Stimulated activated CD4-positive, alpha-beta T cell treated with anti-CD3 and anti-CD28 coated beads, TNF-alpha, amount 100 ng/mL, for 4 hours (primary cell): ENCODE measurements at places on chromosomes 1 and 21.

- no peak for DNase-seq
Measured at GRCh38 chr1:16921391-16922185, at the start of gene CROCC. TSS of gene CROCC (plus strand) at chr1:16921931. CDS start at chr1:16922019, 88 bp downstream.

GRCh38 chr1:87349036-87349435 lies 20.4 kb downstream of the LMO4 start:
- no peak for DNase-seq

GRCh38 chr21:32413697-32414578 lies 1.4 kb downstream of the EVA1C start:
- DNase-seq: no peak

DNA sequence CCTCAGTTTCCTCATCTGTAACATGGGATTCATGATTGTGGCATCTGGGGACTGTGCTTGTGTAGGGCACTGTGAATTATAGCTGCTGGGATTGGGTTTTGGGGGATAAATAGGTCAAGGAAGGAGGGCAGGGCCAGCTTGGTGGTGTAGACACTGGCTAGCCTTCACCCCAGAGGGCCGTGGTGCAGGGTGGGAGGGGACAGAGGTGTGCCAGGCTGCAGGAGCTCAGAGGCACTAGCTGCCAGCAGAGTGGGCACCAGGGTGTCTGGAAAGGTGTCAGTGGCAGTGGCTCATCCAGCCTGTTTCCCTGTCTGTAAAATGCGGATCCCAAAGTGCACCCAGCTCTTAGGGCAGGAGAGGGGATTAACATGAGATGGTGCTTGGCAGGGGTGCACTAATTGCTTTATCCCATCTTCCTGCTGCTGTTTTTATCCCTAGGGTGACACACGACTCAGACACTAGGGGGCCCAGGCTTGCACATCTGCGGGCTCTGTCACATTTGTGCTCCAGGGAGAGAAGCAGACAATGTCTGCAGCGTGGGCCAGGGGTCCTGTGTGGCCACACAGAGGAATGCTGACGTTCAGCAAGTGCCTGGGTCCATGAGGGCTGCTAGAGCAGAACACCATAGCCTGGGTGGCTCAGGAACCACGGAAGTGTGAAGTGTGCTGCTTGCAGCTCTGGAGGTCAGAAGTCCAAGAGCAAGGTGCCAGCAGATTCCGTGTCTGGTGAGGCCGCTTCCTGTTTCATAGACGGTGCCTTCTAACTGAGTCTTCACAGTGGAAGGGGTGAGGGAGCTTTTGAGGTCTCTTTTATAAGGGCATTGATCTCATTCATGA lies 19.3 kb downstream of the OBSCN start:
- no peak for DNase-seq

- no peak for DNase-seq
Measured at GRCh38 chr1:203408486-203409481, 57.9 kb upstream of the FMOD start.

DNA sequence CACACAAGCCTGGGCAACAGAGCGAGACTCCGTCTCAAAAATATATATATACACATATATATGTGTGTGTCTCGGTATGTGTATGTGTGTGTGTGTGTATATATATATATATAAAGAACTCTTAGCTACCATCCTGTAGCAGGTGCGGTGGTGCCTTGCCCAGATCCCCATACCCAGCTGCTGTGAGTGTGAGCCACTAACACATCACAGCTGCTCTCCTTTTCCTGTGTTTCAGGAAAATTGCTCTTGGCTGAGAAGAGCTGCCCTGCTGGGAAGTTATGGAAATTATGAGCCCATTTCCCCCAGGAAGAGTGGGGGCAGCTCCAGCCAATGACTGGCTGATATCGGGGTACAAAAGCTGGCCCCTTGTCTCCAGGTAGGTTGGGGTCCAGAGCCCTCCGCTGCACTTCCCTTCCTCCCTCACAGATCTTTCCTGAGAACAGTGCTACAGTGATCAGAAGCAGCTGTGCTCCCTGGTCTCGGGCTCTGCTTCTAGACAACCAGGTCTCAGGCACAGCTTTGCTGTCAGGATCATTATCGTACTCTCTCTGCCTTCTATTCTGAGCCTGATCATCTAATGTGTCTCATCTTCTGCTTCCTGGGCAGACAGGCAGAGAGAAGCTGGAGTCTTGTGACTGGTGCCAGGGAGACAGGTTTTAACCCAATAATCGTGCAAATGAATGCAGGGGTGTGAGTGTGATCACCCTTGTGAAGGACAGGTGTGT lies 109.6 kb upstream of the ZNF678 start:
- DNase-seq: no peak

- DNase-seq: no peak
Measured at GRCh38 chr1:21318714-21319159, 28.5 kb upstream of the ECE1 start.

DNA sequence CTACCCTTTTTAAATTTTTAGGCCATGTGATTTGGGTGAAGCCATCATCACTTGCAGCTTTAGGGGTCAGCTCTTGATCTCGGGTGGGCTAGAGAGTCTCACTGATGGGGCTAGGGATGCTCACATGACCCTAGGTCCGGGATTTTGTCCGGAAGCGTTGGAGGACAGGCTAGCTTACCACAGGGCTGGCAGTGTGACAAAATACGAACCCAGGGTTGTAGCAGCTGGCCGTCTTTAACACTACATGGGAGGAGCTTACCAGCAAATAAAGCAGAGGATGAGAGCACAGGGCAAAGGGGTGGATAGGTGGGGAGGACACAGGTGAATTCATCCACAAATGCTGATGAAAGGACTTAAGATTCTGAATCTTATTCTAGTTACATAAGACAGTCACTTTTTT lies 21.9 kb downstream of the GPR161 start:
- no peak for DNase-seq

DNA sequence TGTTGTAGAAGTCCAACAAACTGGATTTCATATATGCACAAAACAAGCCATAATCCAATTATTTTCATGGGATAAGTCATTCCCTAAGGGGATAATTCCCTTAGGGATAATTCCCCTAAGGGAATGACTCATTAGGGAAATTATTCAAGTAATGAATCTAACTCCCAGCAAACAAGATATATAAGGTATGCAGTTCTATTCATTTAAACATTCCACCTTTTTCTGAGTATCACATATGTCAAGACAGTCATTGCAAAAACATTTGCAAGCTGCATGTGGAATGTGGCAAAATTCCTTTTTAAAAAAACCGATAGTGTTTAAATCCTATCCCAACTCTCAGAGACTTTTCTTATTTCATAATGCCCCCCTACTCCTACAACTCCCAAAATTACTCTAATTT lies 131.2 kb downstream of the AKT3 start:
- no peak for DNase-seq

DNA sequence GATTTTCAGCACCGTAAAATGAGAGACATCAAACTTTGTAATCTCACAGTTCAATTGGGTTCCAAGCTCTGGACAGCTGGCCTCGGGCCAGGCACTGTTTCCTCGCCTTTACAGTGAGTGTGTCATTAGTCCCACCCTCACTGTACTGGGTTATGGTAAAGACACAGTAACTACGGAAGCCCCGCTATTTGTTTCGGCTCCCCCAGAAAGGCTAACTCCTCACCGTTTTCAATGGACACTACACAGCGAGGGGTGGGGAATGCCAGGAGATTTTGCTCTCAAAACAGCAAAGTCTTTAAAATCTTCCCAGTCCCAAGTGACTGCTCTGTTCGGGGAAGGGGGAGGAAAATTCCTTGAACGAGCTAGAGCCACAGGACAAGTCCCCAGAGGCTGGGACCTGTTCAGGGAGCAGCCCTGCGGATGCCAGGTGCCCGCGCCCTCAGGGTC lies 757 bp upstream of the SPSB1 start:
- no peak for DNase-seq

DNA sequence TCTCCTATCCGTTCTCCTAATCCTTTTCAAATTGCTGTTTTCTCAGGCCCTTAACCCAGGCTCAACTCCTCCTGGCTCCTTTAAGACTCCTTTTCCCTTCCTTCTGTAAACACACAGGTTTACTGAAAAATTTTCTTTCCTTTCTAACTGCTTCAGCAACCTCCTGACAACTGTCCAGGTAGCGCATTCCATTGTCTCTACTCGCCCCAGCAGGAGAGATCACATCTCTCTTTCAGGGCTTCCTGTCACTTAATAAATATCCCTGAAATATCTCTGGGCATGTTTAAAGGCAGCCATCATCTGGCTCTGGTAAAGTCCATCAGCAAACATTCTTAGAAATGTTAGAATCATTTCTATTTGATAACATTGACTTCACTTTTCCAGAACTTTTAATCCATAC lies 211.2 kb upstream of the PTBP2 start:
- DNase-seq: no peak

DNA sequence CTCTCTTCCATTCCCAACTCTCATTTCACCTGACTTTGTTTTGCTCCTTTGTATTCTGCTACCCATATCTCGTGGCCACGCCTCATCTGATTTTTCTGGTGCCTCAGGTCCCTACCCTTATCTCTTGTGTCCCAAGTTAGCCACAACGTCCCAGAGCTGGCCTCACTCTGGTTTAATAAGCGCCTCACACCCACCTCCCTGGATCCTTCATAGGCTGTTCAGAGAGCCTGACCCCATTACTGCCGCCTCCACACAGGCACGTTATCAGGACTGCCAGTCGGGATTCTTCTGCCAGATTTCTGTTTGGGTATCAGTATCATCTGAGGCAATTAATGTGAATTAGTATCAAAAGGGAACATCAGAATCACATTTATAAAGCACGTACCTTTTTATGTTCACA lies 34.7 kb upstream of the TMEM125 start:
- no peak for DNase-seq

GRCh38 chr1:247530785-247531184 lies 5.5 kb downstream of the OR2C3 start:
- DNase-seq: no peak

- no peak for DNase-seq
Measured at GRCh38 chr1:116306840-116307442, 66.1 kb upstream of the ATP1A1 start.

DNA sequence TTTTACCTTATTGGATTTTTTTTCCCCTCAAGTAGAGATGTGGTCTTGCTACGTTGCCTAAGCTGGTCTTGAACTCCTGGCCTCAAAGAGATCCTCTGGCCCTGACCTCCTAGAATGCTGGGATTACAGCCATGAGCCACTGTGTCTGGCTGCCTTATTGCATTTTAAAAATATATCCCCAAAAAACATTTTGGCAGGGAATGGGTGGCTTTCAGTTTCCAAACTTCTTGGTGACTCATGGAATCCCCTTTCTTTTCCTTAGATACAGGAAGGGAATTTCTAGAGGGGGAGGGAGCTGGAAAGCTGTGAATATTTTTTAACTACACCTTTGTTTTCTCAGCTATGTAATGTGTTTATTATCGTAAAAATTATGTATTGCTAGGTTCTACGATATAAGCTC lies 73.3 kb downstream of the SNRPE start:
- no peak for DNase-seq

- peak; percentile 81 for DNase-seq
Measured at GRCh38 chr1:108963052-108963686, at the start of gene CLCC1. TSS of gene CLCC1 (minus strand) at chr1:108963484. CDS start at chr1:108950437, 13,047 bp downstream.

GRCh38 chr21:28393279-28393678 lies 599.4 kb downstream of the LTN1 start:
- no peak for DNase-seq

DNA sequence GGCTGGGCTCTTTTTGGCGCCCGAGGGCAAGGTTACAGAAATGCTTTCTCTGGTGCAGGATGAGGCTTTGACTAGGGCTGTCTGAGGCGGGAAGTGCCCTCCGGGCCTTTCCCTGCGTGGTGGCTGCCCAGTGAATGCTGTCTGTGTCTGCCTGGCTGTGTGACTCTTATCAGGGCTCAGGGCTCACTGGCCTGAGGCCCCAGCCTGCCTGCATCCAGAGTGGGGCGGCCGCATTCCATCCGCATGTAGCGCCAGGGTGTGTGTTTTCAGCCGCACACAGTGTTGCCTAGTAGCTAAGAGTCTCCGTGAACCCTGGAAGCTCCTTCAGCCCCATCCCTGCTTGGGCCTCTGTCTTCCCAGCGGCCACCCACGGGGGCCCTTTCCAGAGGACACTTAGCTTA lies 59.1 kb downstream of the FAAP20 start:
- no peak for DNase-seq

DNA sequence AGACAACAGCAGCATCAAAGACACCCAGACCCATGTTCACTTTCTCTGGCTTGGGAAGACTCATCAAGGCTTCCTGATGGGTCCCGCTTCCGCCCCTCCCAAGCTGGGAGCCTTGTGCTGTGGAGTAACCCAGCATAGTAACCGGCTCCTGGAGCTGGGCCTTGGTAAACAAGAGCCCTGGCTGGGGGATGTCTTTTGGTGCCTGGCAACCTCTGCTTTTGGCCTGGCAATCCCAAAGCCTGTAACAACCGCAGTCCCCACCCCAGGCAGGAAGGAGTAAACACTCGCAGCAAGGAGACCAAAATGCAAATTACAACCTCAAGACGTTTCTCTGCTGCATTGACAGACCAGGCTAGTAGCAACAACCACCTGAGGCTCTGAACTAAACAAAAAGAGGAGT lies 16.9 kb upstream of the THRAP3 start:
- no peak for DNase-seq

DNA sequence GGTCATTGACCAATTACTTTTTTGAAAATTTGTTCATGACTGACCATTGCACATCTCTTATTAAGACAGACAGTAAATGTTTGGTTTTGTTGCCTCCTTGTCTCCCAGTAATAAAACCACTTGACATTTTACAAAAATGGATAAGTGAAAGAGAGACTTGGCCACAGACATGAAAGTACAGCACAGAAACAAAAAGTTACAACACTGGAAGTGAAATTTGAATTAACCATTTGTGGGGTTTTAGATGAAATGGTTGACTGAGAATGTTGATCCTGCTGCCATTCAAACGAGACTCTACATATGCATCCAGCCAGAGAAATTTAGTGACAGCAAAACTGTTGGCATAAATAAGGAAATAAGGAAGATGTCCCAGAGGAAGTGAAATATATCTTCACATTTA lies 79.3 kb upstream of the B3GALT2 start:
- no peak for DNase-seq

DNA sequence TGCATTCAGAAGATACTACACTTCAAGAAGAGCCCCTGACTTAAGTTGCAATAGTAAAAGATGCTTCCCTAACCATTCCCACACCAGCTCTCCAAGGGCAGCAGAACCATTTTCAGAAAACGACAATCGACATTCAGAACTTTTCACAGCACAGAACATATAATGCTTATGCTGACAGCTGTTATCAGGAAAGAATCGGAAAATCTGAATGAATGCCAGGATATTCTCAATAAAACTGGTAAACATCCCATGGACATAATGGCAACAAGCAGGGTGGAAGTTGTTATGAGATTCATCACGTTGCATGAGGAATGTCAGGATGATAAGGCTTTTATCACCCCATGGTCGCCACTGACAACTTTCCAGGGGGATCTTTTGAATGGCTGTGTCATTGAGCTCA lies 246.6 kb upstream of the CHRM3 start:
- no peak for DNase-seq

- DNase-seq: no peak
Measured at GRCh38 chr1:41657679-41658295, 173.3 kb upstream of the EDN2 start.
